ENCODE measurements at places on chromosomes 16 and 17.

- peak; percentile 50 for DNase-seq
Observed at GRCh38 chr17:82117139-82118090, 19.4 kb upstream of the FASN start.

DNA sequence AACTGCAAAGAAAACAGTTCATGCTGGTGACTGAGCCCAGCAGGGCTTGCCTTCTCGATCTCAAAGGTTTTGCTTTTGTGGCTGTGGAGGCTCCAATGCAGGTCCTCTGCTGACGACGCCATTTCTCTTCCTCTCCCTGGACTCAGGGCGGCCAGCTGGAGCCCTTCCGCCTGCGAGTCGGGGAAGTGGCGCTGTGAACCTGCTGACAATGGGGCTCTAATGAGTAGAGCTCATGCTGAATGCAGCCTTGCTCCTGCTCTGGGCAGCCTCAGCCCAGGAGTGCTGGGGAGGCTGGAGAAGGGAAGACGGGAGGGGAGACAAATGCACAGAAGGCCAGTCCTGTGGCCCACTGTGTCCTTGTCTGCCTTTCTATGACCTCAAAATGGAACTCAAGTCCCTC lies 43.8 kb downstream of the VAC14 start:
- no peak for DNase-seq

DNA sequence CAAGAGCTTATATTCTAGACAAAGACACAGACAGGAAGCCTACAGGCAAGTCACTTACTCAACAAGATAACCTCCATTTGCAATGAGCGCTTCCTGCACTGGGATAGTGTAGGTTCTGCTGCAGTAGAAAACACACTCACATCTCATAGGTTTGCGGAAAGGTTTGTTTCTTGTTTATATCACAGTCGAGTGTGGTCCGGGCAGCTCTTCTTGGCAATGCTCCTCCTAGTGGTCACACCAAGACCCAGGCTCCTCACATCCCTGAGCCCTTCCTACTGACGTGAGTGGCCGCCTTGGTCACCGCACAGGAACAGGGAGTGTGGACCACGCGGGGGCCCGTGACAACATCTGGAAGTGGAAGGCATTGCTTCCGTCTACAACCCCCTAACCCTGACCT lies 48.0 kb upstream of the RBFOX3 start:
- peak; percentile 81 for DNase-seq

- no peak for DNase-seq
Observed at GRCh38 chr17:7018331-7018964, 4.4 kb upstream of the BCL6B start.

GRCh38 chr17:8048736-8049135 lies 9.9 kb downstream of the ALOX15B start:
- peak; percentile 23 for DNase-seq

DNA sequence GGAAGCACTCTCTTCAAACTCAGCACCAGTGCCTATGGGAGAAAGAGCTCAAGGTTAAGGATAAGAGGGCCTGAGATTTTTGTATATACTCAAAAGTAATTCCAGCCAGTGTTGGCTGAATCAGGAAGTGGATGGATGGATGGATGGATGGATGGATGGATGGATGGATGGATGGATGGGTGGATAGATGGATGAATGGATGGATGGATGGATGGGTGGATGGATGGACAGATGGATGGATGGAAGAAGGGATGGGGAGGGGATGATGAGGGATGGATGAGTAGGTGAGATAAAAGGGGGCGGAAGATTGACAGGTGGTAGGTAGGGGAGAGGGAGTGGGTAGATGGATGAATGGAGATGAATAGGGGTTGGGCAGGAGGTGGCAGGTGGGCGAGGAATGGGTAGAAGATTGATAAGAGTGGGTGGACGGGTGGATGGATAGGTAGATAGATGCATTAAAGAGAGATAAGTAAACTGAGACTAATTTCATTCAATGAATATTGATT lies 4.1 kb downstream of the CX3CL1 start:
- DNase-seq: no peak

GRCh38 chr16:65984296-65984695 lies 382.2 kb upstream of the CDH5 start:
- DNase-seq: no peak

GRCh38 chr17:27296428-27296979 lies 2.6 kb downstream of the WSB1 start:
- no peak for DNase-seq

GRCh38 chr17:28888832-28889231 lies 8.7 kb downstream of the FLOT2 start:
- DNase-seq: no peak

DNA sequence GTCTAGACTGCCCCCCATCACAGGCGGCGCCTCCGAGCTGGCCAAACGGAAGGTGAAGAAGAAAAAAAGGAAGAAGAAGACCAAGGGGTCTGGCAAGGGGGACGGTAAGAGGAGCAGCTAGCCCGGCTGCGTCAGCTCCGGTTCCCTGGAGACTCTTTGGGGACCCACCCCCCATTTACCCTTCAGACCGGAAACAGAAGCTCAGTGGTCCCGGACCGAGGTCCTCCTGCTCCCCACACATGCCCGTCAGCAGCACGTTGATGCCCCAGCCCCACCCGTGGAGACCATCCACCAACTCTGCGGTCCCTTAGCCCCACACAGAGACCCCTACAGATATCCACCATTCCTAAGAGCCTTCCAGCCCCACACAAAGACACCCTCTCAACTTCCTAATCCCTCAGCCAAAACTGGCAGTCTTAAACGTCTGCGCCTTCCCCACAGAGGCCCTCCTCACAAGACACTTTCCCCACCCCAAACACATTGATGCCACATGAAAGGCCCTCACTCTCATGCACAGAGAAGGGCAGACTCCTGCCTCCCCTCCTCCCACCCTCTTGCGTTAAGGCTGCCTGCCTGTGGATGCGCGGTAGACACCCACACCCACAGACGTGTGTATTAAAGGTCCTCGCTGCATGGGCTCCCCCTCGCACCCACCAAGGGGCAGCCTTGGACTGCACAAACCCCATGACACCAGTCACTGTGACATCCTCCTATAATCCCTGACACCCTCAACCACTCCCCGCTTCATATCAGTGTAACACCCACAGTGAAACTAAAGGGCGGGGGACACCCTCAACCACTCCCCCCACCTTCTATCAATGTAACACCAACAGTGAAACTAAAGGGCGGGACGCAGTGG lies 58.2 kb upstream of the RPH3AL start:
- peak; percentile 67 for DNase-seq

DNA sequence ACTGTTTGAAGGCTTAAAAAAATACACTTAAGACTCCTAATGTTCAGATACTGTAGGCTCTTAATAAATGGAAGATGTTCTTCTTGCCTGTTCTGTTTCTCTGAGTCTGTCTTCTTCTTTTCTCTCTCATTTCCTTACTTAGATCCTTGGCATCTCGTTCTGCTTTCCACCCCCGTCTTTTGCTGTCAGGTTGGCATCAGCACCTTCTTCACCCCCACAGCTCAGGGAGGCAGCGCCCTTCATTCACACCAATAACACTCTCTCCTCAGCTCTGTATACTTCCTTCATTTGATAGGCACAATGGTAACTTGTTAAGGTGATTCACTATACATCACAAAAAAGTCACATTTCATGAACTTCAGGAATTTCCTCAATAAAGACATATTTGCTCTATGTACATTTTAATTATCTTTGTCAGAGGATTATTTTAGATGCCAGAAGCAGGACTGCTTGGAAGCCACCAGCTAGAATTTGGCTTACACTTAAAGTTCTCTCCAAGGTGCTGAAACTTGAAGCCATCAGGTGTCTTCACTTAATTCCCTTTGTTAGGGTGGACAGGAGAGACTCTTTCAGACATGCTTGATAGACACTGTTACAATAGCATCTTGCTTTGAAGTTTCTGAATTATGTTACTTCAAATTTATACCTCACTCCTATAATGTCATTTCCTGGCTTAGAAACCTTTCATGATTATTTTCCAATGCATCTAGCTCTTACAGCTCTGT lies 670.1 kb upstream of the C16orf82 start:
- DNase-seq: no peak

DNA sequence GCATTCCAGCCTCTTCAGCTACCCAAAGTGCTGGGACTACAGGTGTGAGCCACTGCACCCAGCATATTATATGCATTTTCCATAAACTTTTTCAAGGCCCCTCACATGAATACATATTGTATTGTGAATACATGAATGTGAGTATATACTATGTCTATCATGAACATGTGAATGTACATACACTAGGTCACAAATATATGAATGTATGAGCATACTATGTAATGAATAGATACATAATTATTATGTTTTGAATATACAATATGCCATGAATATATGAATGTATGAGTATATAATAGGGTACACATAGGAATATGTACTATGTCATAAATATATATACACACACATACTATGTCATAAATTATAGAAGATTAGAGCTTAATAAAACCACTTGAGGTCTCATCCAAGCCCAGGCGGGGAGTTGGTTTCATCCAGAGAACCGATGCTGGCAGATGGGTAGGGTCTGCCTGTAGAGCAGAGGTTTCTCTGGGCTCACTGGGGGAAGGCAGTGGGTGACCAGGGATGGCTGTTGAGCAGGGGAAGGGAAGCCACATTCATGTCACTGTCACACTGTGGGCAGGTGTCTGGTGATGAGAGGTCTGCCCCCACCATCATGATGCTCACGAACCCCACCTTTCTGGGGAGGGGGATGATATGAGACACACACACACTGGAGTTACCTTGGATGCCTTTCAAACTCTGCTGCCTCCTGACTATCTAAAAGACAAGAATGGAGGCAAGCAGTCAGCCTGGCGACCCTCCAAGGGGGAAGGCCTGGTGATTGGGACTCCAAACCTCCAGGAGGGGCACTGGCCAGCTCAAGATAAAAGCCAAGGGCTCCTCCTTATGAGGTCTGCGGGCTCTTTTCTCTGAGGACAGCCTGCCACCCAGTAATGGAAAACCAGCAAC lies 7.3 kb downstream of the C16orf95 start:
- DNase-seq: no peak

GRCh38 chr16:8120001-8120400 lies 470.3 kb downstream of the TMEM114 start:
- DNase-seq: no peak

- DNase-seq: no peak
Observed at GRCh38 chr17:2062571-2063183, 7.8 kb downstream of the HIC1 start.

DNA sequence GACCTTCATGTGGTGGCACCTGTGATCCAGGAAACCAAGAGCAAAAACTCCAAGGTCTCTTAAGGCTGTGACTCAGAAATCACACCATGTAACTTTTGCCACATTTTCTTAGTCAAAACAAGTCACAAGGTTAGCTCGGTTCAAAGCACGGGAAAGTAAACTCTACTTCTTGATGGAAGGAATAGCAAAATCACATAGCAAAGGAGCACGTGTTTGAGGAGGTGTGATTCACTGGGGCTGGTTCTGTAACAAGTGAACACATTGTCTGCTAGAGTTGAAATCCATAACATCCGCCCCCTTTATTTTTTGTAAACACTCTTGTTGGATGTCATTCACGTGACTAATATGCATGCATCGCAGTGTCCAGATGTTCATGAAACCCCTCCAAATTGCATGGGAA lies 415.0 kb upstream of the MAF start:
- DNase-seq: no peak
